Stimulated activated CD8-positive, alpha-beta memory T cell treated with anti-CD3 and anti-CD28 coated beads, Interleukin-4, amount 100 ng/mL, for 1 hour (primary cell): ENCODE measurements at places on chromosomes 12 and 14.

GRCh38 chr14:20503898-20504297 lies 1.4 kb upstream of the RNASE10 start:
- no peak for DNase-seq

- no peak for DNase-seq
Observed at GRCh38 chr14:102075155-102075554, 11.7 kb downstream of the HSP90AA1 start.

DNA sequence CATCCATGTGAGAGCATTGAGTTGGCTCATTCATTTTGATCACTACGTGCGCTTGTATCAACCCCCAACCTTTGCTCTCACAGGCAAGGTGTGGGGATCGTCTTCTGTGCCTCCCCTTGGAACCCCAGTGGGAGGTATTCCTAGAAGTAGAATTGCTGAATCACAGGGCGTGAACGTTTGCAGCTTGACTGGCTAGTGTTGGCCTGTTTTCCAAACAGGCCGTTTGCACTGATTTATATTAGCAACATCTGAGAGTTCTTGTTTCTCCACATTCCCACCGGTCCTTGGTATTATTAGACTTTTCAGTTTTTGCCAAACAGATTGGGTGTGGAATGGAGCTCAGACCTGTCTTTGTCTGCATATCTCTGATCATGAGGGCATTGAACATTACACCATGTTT lies 288.6 kb upstream of the PWP1 start:
- DNase-seq = no peak

GRCh38 chr12:32002848-32003493 lies 43.8 kb downstream of the RESF1 start:
- DNase-seq = no peak

- DNase-seq = no peak
Observed at GRCh38 chr12:57234571-57235016, 5.1 kb downstream of the SHMT2 start.

- no peak for DNase-seq
Observed at GRCh38 chr14:100303179-100303578, 3.1 kb downstream of the SLC25A29 start.

DNA sequence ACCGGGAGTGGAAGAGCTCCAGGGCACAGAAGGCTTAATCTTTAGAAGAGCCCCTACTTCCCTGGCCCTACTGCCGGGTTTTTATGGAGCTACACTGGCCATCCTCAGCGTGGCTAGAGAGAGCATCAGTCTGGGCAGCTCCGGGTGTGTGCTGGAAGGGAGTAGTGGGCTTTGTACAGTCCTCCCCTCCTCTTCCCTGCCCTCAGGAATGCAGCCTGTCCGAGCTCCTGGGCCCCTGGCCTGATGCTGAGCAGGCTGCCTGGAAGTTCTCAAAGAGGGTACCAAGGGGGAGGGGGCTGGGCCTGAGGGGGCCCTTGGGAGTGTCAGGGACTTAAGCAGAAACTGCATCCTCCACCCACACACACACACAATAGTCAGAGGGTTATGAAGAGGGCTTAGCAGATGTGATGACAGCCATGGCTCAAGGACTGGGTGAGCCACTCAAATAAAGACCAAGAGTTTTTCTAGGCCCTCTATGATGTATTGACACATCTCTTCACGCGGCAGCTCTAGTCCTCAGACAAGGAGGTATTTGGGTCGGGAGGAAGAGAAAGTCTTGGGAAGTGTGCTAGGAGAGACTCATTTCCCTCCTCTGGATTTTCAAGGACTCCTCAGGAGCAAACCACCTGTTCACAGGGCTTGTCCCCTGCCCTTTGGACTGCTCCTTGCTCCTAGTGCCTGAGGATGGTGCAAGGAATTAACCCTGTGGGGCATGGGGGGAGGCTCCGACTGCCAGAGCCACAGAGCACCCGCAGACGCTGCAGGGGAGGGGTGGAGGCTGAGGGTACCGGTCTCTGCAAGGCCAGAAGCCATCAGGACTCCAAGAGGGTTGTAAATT lies 16.5 kb upstream of the FIGNL2 start:
- no peak for DNase-seq

DNA sequence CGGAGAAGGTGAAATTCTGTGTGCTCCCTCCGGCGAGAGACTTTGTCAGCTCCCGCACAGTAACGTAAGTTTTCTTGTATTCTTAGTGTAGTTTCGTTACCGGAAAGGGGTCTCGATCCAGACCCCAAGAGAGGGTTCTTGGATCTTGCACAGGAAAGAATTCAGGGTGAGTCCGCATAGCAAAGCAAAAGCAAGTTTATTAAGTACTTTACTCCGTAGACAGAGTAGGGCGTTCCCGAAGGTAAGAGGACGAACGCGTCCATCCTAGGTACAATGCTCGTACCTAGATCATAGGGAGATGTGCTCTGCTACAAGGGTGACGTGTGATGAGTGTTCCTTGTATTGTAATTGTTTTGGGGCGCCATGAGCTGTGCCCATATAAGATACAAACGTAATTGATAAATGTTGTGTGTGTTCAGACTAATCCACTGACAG lies 293 bp downstream of the IFI27L1 start:
- DNase-seq = no peak

DNA sequence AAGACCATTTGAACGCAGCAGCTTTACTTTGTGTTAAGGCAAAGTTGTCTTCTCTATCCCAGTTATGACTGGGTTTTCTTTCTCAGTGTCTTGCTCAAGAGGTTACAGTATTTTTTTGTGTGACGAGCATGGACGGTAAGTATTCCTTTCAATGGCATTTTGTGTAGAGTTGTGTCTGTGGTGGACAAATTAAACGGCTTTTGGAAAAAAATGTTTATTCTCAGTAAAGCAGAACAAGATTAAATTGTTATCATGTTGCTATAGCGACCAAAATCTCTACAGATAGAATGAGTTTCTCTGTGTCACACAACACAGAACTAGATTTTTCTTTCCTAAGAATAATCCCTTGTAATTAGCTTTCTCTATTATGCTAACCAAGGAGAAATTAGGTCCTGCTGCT lies 417.1 kb downstream of the AEBP2 start:
- no peak for DNase-seq

- no peak for DNase-seq
Observed at GRCh38 chr14:33056213-33056612, 117.5 kb downstream of the NPAS3 start.

- no peak for DNase-seq
Observed at GRCh38 chr12:104517880-104518279, 61.1 kb downstream of the CHST11 start.

DNA sequence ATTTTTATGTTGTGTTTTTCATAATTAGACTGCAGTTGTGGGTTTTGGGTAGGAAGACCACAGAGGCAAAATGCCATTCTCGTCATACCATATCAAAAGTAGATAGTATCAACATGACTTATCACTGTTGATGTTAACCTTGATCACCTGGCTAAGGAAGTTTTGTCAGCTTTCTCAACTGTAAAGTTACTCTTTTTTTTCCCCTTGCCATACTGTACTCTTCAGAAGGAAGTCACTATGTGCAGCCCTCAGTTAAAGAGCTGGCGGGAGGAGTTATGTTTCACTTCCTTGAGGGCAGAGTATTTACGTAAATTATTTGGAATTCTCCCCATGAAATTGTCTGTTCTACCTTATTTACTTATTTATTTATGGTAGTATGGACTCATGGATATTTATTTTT lies 78.7 kb downstream of the PRORP start:
- no peak for DNase-seq
